ENCODE measurements at places on chromosomes 2 and 18.

- DNase-seq = no peak
Observed at GRCh38 chr2:200430017-200430416, 79.9 kb downstream of the KCTD18 start.

DNA sequence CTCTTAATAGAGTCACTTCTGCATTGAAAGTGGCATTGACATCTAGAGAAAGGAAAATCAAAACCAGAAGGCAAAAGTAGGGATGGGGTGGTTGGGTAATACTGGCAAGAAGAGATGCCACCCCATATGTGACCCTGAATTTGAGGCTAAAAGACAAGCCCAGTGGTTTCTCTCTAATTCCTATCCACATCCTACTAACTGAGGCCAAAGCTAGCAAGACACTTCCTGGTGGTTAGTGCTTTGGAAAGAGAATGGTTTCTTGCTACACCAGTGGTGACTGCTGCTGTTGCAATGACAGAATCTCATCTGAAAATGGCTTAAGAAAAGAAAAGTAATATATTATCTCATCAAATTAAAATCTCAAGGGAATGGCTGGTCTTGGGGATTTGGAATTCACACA is 640.6 kb downstream of the EPHA4 start:
- no peak for DNase-seq

DNA sequence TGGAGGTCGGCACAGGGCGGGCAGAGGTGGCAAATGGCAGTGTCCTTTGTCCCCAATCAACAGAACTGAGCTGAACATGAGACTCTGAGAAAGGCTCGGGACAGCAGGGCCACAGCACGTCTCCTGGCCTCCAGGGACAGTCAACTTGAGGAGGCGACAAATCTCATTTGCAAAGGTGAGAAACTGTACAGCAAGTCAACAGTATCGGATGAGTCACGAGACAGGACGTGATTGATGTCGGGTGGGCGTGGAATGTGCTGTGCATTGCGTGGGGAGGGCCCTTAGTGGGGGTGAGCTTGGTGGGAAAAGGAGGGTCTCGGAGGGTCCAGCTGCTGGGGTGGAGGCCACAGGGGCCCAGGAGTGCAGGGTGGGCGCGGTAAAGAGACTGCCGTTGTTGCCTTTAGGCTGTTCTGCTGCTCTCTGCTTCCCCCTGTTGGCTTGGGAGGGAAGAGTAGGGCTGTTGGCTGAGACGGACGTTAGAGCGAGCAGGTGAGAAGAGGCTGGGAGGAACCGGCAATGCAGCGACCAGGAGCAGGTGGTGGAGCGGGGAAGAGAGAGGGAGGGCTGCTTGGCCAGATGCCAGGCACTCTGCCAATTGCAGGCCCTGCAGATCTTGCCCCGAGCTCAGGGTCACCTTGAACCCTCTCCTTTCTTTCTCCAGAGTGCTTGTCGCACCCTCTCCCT is 164.3 kb downstream of the BCL2 start:
- DNase-seq = peak; percentile 73

DNA sequence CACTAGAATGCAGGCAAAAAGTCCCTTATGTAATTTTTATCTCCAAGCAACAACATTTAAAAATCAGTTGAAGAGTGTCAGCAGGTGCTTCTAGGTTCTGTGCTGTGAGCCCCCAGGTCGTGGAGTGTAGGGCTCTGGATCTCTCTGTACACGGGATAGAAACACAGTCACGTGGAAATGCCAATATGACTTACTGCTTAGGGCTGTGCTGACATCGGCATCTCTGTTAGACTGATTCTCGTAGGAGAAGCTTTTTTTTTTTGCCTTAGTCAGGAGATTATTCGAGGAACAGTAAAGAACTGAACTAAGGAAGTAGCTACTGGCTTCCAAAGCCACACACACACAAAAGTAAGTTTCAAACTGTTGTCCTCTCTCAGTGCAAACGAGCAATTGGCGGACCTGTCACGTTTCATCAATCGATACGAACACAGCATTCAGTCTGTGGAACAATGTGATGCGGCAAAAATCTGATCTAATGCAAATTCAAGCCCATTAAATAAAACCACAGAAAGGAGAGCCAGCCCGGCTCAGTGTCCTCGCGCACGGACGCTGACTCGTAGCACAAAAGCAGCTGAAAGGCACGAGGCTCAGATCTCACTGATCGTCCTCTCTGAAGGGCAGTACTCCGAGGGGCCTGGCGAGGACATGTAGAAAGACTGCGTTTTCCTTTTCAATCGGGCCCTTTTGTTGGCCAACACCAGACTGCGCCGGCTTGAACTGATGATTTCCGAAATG is 41.5 kb downstream of the PRELID3A start:
- no peak for DNase-seq

- DNase-seq = no peak
Observed at GRCh38 chr18:49024804-49025421, 74.1 kb upstream of the SMAD7 start.

GRCh38 chr18:78875016-78875777 is 104.4 kb upstream of the SALL3 start:
- no peak for DNase-seq

GRCh38 chr2:178452334-178452733 is 1.2 kb downstream of the PJVK start:
- DNase-seq = no peak

DNA sequence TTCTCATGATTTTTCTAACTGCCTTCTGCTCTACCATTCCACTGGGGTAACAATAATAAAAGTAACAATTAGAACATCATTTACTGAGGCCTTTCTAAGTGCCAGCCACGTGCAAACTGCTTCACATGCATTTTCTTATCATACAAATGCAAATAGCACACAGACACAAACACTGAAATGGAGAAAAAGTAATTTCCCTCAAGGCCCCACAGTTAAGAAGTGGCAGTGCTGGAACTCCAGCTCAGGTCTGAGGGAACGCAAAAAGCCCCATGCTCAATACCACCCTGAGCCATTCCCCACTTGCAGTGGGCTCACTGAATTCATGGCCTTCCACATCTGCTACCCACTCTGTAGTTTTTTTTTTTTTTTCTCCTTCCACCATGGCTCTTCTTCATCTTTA is 140.6 kb downstream of the UPP2 start:
- DNase-seq = no peak

DNA sequence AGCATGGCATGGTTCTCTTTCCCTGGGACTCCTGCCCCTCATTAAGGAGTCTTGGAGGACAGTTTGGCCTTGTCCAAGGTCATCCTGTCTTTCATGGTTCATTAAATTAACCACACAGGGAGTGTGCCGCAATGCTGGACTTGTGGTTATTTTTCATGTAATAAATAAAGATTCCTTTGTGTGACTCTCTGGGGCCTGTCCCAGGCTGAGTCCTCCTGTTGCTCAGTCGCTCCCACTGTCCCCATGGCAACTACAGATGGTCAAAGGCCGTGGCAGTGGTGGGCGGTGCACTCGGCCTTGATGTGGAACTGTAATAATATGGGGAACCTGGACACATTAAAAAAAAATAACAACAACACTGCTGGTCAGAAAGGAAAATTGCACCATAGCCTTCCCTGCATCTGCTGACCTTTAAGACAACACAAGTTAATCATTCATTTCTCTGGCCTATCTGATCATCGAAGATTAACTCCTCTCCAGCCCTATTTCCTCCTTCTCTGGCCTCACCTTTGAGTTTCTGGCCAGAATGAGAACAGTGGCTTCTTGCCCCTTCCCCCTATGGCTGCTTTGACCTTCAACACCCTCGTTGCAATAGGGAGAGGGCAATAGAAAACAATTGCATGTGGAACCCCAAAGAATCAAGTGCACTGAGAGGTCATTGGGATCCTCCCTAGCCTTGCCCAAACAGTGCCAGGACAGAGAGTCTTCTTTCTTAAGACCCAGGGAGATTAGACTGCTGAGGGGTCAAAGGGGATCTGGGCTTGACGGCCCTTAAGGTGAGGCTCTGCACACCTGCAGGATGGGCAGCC is 44.7 kb downstream of the PSD4 start:
- no peak for DNase-seq

GRCh38 chr2:18214936-18215335 is 336.5 kb downstream of the KCNS3 start:
- DNase-seq = no peak

DNA sequence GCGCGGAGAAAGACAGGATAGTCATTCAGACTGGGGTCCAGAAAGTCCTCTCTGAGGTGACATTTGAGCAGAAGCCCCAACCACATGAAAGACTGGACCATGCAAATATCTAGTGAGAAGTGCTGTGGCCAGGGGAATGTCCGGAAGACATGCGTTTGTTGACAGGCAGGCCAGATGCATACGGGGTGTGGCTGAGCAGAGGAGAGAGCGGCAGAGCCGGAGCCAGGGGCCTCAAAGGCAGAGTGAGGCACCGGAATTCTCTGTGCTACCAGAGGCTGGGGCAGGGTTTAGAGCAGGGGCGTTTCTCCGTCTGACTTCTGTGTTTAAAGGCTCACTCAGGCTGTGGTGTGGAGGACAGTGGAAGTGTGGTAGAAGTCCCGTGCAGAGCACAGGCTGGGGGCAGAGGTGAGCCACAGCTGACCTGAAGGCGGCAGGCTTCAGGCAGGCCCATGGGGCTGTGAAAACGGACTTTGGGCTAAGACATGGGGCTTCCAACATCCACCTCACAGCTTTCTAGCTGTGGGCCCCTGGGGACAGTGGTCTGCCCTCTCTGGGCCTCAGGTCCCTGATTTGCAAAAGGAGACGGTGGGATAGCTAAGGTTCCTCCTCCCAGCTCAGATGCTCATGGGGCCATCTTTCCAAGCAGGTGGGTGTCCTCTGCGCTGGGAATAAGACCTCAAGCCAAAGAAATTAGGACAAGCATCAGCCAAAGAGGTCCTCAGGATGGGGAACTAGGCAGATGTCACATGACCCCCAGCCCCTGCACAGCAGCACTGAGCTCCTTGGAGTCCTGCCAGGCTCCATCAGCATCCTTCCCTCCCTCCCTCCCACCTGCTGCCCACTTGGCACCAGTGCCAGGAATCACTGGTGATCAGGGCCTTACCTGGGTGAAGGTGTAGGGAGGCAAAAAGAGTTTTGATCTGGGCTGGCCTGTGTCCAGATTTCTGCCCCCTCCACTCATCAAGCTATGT is 11.2 kb downstream of the RUFY4 start:
- no peak for DNase-seq

- no peak for DNase-seq
Observed at GRCh38 chr2:28250006-28250405, 142.7 kb upstream of the FOSL2 start.

DNA sequence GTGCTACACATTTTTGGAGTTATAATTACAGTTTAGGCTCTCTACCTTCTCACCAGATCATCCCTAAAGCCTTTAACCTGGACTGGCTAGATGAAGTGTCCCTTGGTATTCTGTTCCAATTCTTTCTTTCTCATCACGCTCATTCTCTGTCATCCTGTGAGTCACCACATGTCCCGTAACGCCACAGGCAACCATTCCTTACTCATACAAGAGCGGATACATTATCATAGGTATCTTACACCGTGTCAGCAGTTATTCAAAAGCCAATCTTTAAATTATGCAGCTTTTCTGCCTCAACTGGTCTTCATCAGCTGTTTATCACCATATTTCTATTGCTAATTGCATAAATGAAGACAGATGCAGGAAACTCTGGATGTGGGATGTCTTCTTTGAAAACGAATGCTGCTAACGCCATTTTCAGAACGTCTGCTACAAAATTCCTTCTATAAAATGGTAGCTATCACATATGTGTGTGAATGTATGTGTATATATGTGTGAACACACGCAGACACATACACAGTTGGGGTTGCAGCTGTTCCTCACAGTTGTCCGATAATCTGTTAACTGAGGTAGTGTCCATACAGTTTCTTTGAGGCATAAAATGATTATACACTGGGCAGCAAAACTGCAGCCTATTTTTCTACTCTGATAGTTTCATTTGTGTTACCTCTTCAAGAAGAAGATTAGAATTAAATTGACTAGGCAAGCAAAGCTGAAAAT is 47.9 kb downstream of the EML6 start:
- DNase-seq = no peak

GRCh38 chr18:1425679-1426078 is 521.0 kb downstream of the ADCYAP1 start:
- no peak for DNase-seq

DNA sequence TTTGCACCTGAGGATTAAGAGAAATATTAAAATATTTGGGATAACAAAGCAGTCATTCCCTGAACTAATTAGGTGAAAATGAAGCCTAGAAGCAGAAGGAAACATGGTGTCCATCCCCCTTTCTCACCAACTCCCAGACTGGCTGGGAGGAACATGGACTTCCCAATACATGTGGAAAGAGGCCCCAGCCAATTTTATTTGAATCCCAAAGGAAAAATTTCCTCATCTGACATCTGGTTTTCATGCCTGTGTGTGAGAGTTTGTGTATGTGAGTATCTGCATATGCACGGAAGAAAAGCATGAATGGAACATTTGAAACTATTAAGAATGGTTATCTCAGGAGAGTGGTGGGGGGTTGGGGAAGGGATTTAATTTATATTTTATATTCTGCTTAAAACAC is 84.3 kb downstream of the COPS8 start:
- DNase-seq = no peak

DNA sequence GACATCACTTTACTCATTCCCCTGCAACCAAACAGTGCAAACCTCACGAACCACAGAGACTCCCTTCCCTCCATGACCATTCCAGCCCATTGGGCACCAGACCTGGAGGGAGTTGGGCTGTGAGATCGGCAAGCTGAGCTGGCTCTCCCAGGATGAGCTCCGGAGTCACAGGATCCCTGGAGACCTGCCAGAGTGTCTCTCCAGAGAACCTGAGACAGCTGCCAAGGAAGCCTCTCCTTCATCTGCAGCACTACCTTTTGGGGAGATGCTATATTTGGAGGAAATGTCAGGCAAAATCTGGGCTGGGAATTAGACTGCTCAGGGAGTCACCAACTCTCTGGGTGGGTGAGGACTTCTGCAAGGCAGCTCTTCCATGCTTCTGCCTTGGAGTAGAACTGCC is 417.4 kb downstream of the TNS1 start:
- no peak for DNase-seq

DNA sequence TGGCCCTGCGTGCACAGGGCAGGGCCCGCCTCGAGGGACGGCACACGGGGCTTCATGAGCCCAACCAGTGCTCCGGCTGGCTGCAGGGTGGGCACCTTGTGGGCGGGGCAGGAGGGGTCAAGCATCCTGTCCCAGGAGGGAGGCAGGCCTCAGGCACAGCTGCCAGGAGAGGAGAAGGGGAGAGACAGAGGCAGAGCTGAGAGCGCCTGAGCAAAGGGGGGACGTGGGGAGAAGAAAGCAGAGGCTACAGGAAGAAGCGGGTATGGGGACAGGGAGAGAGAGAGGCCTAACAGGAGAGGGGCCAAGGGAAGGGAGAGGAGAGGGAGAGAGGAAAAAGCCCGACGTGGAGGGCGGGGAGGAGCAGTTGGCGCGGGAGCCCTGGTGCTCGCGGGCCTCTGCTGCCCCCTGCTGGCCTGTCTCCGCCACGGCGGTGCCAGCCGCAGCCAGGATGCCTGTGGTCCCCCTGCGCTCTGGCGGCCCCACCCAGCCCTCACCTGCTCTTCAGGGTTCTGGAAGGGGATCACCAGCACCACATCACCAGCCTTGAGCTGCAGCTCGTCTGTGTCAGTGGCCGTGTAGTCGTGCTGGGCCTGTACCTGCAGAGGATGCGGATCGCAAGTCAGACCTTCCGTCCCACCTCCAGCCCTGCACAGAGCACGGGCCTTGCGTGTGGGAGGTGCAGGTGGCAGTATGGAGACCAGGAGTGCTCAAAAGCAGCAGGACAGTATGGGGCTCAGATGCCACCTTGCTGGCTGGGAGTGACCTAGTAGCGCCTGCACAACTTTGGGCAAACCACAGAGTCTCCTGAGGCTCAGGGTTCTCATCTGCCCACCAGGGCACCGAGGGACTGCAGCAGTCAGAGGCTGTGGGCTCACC is 56.8 kb downstream of the BIN1 start:
- DNase-seq = peak; percentile 56

GRCh38 chr2:98494699-98495098 is 50.0 kb downstream of the INPP4A start:
- no peak for DNase-seq
